ENCODE measurements at places on chromosomes 3 and 15.
A peak's percentile ranks its signal among the peaks of the same experiment; 100 is the strongest.

DNA sequence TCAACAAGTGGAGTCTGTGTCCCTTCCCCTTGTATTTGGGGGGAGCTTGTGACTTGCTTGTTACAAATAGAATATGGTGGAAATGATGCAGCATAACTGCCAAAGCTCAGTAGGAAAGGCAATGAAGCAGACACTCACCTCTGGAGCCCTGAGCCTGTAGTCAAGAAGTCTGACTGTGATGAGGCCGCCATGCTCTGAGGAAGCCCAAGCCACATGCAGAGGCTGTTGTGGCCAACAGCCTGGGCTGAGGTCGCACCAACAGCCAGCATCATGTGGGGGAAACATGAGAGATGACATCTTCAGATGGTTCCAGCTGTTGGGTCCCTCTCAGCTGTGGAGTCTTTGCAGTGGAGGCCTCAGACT, 161.4 kb downstream of the CHSY1 start:
- DNase-seq, result no peak

- DNase-seq, result no peak
Observed at GRCh38 chr3:94106268-94106667, 43.4 kb downstream of the NSUN3 start.

- DNase-seq, result no peak
Observed at GRCh38 chr3:171867981-171868380, 24.8 kb downstream of the TMEM212 start.

DNA sequence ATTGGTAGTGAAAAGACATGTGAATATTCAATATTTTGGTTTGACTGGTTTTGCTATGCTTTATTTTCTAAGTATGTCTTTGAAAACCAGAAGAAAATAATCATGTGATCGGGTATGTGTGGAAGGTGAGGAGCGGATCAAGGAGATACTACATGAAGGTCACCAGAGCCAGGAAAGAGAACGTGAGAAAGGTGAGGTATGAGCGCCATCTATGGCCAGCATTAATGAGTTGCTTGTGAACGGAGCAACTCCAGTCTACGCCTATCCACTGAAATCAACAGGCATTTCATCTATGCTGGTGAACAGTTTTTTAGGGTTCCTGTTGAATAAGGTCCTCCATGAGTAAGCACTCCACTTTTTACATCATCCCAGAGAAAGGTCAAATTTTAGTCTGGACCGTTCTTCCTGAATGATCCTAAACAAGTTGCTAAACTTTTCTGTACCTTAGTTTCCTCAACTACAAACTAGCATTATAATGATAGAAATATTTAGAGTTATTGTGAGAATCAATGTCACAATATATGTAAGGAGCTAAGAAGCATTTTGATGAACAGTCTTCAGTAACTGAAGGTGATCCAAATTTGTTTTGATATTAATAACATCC, 1435.2 kb upstream of the CADM2 start:
- peak; percentile 65 for DNase-seq

GRCh38 chr3:121943431-121943830, 49.2 kb downstream of the SLC15A2 start:
- DNase-seq, result no peak
